ENCODE measurements at places on chromosomes 6 and 20.

GRCh38 chr20:56833427-56833826, 204.3 kb downstream of the TFAP2C start:
- no peak for DNase-seq

DNA sequence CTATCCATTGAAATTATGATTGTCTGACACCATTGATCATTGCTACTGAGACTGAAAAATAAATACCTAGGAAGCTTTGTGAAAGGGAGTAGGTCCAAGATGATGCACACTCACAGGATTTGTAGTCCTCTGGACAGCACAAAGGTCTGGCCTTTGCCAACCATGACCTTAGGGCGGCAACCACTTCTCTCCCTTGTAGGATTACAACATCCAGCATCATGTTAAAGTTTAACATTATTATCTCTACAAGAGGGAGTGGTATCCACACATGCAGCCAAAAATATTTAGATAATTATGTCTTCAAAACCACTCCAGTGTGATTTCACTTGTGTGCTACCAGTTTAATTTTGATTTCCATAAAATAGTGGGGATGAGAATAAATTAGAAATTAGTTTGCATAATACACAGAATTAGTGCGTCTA, 51.1 kb upstream of the NHSL1 start:
- no peak for DNase-seq

DNA sequence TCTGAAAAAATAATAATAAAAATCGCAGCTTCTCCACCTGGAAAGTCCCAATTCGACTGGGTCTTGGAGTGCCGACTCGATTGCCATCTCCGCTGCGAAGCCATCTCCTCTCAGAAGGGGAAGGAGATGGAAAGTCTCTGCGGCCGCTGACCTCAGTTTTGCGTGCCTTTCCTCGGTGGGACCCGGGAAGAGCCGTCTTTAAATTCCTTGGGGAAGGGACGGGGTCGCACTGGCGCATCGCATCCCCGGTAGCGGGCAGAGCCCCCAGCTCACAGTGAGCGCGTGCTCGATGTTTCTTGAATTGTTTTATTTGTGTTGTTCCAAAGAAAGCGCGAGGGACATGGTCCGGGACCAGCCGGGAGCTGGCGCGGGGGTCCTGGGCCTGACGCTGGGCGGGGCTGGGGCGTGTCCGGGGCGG, 270 bp upstream of the TIAM2 start:
- no peak for DNase-seq

DNA sequence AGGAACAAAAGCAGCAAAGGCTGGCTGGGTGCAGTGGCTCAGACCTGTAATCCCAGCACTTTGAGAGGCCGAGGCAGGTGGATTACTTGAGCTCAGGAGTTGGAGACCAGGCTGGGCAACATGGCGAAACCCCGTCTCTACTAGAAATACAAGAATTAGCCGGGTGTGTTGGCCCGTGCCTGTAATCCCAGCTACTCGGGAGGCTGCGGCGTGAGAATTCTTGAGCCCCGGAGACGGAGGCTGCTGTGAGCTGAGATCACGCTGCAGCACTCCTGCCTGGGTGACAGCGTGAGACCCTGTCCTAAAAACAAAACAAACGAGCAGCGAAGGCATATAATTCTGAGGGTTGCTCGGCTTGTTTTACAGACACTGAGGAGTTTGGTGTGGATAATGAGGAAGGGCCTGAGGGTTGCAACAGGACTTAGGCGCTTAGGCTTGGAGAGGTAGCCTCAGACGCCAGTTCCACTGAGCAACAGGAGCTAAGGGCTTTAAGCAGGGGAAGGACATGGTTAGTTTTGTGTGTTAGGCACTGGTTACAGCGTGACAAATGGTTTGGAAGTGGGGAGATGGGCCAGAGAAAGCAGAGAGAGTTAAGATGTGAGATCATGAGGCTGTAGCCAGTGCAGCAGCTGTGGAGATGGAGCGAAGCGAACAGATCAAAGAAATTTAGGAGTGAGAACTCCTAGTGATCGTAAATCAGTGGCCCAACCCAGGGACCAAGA, 1.2 kb downstream of the MYH7B start:
- DNase-seq = no peak

- no peak for DNase-seq
Observed at GRCh38 chr6:42230345-42231321, 13.0 kb upstream of the MRPS10 start.

GRCh38 chr6:54574671-54575070, 266.4 kb downstream of the TINAG start:
- DNase-seq = no peak

DNA sequence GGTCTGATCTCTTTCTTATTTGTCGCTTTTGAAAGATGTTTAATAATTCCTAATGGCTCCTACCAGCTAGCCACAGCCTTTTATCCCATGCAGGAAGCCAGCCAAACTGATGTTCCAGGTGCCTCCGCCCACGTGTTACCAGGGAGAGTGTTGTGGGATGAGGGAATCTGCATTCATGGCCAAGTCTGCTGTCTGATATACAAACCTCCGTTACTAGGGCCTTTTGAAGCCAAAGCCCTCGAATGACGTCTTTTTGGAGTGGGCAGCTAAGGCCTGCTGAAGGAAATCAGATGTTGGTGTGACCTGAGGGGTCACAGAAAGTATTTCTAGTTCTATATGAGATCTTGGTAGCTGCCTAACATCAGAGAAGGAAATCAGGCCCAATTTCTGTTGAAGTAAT, 21.3 kb downstream of the STK35 start:
- DNase-seq = no peak

DNA sequence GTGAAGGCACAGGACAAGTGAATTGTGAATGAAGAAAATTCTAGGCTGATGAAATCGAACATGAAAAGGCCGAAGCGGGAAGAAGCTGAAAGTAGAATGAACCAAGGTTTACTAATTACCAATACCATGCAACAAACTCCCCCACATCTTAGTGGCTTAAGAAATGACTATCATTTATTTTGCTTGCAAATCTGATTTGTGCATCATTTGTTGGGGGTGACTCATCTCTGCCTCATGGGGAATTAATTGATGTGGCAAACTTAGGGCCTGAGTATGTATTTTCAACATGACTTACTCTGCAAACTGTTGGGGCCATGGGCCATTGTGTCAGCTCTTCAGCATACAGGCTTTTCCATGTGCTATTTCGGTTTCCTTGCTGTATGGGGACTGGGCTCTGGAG, 26.8 kb downstream of the PPP1R14C start:
- peak; percentile 37 for DNase-seq

GRCh38 chr20:4046311-4046924, 31.1 kb upstream of the RNF24 start:
- no peak for DNase-seq

GRCh38 chr6:20877008-20877937, 343.0 kb downstream of the CDKAL1 start:
- DNase-seq = peak; percentile 68

DNA sequence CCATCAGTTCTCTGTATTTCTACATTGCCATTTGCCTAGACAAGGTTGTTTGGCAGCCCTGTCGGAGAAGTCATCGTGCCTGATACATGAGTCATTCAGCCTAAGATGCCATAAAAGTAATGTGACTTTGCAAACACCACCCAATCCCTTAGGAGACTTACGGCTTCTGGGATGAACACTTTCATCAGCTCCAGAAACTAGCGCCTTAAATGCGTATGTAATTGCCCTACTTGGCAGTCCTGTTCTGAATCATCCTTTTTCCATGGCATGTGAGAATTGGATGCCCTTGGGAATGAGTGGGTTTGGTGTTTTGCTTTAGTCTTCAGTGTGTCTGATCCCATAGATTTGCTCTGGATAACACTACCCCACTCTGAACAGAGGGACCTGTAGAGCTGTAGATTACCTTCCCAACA, 158.5 kb downstream of the SASH1 start:
- DNase-seq = no peak

- no peak for DNase-seq
Observed at GRCh38 chr6:30005482-30005881, 55.6 kb upstream of the POLR1H start.

GRCh38 chr6:19669206-19669605, 168.0 kb upstream of the ID4 start:
- no peak for DNase-seq

- DNase-seq = no peak
Observed at GRCh38 chr6:150537893-150538292, 61.8 kb upstream of the PLEKHG1 start.

DNA sequence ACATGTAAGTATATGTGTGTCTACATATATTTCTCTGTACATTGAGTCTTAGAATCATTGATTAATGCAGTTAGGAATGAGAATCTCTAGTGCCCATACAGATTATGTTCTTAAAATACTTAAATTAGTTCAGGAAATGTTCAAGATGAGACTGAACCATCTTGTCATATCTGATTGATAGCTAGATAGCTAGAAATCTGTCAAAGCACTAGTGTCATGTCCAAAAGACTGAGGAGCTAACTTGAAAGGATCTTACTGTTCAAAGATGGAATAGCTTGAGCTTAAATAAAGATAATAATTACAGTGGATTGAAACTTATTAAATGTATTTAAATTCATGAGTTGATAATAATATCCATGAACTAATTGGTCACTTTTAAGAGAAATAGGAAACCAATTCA, 191.7 kb upstream of the TCF21 start:
- no peak for DNase-seq

GRCh38 chr6:84623956-84624680, 140.3 kb downstream of the TBX18 start:
- DNase-seq = no peak

GRCh38 chr6:108622641-108623298, 62.1 kb downstream of the FOXO3 start:
- no peak for DNase-seq

- no peak for DNase-seq
Observed at GRCh38 chr20:38620441-38620840, 18.8 kb downstream of the ARHGAP40 start.

DNA sequence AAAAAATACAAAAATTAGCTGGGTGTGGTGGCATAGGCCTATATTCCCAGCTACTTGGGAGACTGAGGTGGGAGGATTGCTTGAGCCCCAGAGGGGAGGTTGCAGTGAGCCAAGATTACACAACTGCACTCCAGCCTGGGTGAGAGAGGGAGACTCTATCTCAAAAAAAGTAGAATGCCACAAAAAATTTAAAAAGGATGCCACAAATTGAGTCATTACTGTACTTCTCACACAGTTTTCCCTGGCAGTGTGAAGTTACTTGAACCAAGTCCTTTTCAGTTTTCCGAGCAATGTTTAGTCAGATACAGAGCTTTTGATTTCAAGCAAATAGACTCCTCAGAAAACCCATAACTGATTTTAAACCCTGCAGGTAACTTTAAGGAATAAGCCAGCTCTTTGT, 53.3 kb downstream of the TNFRSF21 start:
- no peak for DNase-seq

DNA sequence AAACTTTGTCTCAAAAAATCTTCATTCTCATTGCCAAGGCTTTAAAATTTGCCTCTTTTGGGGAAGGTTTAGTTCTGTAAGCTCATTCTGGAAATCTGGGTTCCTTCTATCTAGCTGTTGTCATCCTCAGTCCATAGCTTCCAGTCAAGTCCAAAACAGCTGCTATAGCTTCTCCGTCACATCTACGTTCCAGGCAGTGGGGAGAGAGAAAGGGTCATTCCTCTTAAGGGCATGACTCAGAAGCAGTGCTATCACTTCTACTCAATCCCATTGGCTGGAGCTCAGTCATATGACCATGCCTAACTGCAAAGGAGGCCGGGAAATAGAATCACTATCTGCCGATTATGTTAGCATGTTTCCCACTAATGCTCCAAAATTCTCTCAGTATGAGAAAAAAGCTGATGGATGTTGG, 141.4 kb upstream of the PTPN1 start:
- DNase-seq = no peak

GRCh38 chr6:3264356-3264755, 5.6 kb downstream of the PSMG4 start:
- DNase-seq = no peak

DNA sequence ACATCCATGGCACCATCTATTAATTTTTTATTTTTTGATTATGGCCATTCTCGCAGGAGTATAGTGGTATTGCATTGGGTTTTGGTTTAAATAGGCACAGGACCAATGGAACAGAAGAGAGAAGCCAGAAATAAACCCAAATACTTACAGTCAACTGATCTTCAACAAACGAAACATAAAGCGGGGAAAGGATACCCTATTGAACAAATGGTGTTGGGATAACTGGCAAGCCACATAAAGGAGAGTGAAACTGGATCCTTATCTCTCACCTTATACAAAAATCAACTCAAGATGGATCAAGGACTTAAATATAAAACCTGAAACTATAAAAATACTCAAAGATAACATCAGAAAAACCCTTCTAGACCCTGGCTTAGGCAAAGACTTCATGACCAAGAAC, 25.3 kb upstream of the RUNX2 start:
- no peak for DNase-seq

DNA sequence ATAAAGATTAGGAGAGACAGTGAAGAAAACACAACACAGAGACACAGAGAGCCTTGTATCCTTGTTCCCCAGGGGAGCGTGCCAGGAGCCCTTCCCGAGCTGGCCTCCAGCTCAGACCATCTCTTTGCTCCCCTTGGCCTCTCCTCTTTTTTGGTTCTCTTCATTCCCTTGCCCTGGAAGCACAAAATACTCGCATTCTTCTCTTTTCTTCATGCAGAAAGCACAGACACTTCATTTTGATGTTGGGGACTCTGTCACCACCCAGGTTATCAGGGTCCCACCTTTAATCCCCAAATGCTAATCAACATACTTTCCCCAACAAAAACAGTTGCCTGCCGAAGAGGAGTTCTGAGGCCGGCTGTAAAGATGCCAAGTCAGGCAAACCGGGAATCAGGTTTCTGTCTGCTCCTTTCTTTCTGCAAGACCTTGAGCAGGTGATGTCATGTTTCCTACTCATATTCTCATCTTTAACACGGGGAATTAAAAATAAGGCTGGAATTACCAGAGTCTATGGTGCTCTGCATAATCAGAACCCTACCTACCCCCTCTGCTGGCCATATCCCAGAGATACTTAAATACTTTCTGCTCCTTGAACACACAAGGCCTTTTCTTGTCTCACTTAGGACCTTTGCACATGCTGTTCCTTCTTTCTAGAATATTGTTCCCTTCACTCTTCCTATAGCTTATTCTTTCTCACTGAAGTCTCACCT, 21.7 kb downstream of the TGM6 start:
- DNase-seq = no peak

- no peak for DNase-seq
Observed at GRCh38 chr6:114169763-114170162, 173.1 kb downstream of the HS3ST5 start.

DNA sequence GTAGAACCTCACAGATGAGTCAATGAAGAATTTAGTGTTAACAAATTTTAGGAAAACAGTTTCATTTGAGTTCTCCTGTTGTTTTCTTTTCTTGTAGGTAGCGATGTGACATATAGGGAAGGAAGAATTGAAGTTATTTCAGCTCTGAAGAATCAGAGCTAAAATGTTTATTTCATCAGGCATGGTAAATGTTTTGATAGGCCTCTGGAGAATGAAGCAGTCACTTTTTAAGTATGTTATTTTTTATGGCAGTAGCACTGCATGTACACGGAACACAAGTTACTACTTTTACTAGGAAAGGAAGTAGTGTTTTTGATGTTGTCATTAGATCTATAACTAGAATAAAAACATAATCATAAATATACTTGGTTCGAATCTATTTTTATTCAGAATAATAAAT, 1357.3 kb upstream of the CITED2 start:
- DNase-seq = no peak
